ENCODE measurements at places on chromosomes 11 and 22. TPM values are rescaled to one million over a fixed set of nuclear protein-coding genes. Genes with fewer than 3 reads are reported as not detected.
A peak's percentile ranks its signal among the peaks of the same experiment; 100 is the strongest.

GRCh38 chr11:17273211-17273610 is 3.3 kb upstream of the NUCB2 start:
- no peak for DNase-seq

Gene ZNF214
- total RNA-seq = 1.2 TPM

- no peak for DNase-seq
Observed at GRCh38 chr11:12271826-12272366, 105.5 kb upstream of the PARVA start.

Gene CATSPER1
- 0.05 TPM for total RNA-seq

GRCh38 chr22:44127356-44127755 is 53.4 kb upstream of the PARVG start:
- no peak for DNase-seq

GRCh38 chr22:44200451-44200850 is 19.7 kb downstream of the PARVG start:
- DNase-seq = no peak

Gene CRYBB1
- not detected for total RNA-seq

GRCh38 chr22:24419475-24419850 is 7.9 kb upstream of the ADORA2A start:
- no peak for DNase-seq

DNA sequence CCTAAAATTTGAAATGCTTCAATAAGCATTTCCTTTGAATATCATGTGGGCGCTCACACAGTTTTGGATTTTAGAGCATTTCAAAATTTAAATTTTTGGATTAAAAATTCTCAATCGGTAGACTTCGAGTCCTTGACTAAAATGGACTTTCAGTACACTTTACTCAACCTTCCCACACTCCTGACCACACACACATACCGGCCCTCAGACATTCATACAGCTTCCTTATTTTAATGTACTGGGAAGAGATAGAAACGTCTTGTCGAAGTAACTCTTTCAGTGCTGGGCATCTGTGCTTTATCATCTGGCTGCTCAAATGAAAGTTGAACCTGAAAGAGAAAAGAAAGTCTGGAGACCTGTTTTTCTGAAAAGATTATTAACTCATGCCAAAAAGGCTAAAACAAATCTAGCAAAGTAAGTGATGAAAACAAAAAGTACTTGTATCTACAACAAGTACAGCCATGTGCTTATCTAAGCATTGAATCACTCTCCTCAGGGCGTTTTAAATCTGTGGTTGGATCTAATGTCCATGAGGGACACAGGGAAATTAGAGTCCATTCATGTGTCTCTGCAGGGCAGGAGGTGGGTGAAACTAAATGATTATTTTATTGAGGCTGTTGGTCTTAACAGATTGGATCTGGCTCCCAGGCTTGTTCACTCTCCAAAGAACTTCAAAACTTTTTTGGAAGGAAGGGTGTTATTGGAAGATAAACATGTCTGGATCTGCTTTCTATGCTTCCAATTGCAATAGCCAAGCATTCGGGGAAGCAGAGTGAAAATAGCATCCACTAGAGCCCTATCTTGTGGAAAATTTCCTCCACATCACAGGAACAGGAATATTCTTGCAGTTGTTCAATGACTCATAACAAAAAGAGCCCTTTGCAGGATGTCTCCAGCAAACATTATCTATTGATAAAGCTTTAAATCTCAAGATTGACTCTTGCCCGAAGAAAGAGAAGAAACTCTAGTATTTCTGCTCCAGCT is 47.0 kb downstream of the CARD18 start:
- DNase-seq = peak; percentile 22

GRCh38 chr11:57196596-57196995 is 14.8 kb downstream of the LRRC55 start:
- DNase-seq = no peak

DNA sequence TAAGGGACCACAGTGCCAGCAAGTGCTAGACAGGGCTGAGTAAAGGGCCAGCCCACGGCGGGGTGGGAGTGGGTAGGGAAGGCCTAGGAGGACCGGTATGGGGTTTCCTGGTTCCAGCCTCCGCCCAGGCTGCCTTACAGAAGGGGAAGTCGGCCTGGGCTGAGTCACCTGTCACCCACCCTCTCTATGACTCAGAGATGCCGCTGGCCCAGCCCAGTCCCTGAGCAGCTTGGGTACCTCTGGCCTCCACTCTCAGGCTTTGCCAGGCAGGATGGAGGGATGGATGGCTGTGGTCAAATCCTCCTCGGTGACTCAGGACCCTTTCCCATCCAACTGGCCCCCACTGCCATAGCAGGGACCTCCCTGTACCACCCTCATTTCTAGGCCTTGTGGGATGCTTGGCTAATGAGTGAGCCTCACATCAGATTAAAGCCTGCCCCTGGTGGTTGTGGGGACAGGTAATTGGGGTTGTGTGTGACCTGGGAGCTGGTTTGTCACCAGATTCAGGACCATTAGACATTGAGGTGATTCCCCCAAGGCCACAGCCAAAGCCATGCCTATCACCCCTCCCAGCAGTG is 13.9 kb downstream of the SLC35E4 start:
- DNase-seq = no peak

DNA sequence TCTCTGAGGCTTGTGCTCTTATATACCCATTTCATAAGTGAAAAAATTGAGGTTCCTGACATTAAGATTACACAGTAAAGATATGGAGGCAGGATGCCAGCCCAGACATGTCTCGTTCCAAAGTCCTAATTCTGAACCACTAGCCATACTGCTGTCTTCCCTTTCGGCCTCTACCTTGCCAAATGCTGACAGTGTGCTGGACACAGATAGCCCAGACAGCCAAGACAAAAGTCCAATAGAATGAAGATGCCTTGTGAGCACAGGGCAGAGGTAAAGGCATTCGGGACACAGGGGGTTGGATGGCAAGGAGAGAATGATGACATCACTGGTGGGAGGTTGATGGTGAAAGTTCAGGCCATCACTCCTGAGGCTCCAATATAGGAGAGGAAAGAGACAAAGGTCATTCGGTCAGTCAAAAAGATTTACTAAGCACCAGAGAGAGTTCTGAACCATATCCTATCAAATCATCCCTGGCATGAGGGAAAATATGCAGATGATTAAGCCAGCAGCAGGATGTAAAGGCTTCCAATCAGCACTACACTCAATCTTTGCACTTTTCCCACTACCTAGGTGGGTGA is 174.0 kb upstream of the MTMR2 start:
- no peak for DNase-seq

Gene AHNAK
- total RNA-seq = 11.3 TPM

DNA sequence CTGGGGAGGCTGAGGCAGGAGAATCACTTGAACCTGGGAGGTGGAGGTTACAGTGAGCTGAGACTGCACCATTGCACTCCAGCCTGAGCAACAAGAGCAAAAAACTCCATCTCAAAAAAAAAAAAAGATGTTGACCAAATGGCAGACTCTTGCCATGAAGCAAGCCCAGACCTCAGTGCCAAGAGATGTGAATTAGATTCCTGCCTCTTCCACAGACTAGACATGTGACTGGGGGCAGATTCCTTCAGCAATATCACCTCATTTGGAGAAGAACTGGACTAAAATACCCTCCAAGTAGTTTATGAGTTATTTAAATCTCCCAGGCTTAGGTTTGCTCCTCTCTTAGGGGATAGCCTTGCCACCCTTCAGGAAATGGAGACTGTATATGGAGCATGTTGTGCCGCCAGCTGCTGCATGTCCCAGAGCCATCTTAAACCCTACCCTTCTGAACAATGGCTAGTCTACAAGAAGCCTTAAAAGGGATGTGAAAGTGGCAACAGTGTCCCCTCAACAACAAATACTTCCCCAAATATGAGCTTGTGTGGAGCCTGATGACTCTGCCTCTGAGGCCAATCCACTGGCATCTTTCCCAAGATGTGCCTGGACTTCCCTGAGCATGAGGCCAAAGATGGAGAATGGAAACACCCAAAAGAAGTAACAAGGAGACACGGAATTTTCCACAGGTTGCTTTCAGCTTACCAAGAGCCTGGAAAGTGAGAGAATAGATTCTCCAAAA is 763 bp upstream of the MS4A7 start:
- DNase-seq = no peak

Data from SK-MEL-5 (cell line).